ENCODE measurements at places on chromosomes 7 and 10.
A peak's percentile ranks its signal among the peaks of the same experiment; 100 is the strongest.

DNA sequence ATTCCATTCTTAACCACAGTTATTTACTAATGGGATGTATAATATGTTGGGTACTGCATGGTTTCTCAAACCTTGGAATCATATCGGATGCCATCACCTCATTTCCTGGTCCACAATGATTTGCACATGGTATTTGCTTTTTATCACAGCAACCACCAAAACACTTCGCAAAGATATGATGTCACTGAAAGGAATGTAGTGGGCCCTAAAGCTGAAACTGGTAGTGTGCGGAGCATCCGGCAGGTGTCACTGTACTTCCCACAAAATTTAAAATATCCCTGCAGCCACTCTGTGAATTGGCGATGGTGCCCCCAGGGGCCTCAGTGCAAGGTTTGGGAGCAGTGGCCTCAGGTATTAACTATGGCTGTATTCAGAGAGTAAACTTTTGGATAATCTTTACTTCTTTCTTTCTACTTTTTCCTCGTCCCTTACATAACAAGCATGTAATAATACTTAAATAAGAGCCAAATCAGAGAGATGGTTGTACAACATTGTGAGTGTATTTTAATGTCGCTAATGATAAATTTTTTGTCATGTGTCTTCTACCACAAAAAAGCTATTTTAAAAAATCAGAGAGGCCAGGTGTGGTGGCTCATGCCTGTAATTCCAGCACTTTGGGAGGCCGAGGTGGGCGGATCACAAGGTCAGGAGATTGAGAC lies 66.2 kb downstream of the FAM241B start:
- peak; percentile 76 for DNase-seq

DNA sequence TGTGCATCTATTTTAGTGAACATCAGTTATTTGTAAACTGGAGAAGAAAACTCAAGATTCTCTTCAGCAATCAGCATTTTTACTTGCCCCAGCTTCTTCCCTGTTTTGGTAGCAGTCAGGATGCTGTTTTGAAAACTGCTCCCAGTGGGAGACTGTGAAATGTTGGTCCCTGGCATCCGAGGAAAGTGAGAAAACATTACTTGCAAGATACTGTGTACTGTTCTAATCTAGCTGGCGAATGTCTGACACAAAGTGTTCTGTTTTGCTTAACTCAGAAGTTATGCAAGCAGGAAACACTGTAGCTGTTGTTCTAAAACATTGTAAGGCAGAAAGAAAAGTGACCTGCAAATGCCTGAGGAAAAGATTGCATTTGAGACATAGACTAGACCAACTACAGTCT lies 171.8 kb upstream of the POM121L12 start:
- DNase-seq = no peak

DNA sequence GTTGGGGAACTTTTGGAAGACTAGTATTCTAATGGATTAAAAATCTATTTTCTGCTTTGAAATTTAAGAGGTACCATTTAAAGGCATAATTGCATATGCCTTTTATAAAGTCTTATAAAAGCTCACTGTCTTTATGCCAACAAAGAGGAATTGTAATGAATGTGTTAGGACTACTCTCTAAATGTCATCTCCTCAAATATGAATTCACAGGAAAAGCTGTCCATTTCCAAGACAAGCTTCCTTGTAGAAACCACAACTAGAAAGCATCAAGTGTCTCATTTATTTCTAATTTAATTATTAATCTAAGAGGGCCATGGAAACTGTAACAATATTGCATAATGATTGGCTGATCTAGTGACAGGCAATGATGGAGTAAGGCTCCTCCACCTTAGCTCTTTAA lies 130.2 kb downstream of the COL28A1 start:
- DNase-seq = no peak

DNA sequence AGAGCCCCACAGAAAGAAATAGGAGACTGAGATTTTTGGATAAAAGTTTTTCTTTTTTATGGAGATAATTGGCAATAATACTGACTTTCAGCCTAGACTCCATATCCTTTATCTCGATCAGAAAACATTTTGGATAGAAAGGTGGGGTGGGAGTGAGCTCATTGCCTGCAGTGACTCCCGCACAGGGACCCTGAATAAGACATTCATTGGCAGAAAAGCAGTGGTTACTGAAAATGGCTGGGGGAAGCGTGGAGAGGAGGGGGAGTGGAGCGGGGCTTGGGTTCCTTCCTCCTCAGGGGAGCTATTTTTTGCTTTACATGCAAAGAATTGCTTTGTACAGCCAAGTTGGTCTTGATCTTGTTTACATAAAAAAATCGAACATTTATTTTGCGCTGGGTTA lies 90.4 kb upstream of the BMPER start:
- DNase-seq = no peak

DNA sequence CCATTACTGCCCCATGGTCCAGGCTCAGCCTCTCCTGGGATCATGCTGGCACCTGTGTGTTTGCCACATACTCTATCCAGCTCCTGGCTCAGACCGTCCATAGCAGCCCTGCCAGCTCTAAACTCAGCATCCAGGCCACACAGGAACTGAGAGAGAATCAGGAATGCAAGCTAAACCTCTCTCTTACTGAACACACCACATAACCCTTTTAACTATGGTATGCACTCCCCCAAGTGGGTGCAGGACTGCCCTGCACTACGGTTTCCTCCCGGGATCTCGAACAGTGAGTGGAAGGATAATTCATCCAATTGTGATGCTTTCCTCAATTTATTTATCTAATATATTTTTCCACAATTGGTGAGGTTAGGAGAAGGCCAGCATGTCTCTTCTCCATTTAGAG lies 17.1 kb upstream of the ZNF800 start:
- DNase-seq = peak; percentile 10

Data from AG08395 (cell line).